GM23338 (cell line): ENCODE measurements at places on chromosomes 3 and 15.

DNA sequence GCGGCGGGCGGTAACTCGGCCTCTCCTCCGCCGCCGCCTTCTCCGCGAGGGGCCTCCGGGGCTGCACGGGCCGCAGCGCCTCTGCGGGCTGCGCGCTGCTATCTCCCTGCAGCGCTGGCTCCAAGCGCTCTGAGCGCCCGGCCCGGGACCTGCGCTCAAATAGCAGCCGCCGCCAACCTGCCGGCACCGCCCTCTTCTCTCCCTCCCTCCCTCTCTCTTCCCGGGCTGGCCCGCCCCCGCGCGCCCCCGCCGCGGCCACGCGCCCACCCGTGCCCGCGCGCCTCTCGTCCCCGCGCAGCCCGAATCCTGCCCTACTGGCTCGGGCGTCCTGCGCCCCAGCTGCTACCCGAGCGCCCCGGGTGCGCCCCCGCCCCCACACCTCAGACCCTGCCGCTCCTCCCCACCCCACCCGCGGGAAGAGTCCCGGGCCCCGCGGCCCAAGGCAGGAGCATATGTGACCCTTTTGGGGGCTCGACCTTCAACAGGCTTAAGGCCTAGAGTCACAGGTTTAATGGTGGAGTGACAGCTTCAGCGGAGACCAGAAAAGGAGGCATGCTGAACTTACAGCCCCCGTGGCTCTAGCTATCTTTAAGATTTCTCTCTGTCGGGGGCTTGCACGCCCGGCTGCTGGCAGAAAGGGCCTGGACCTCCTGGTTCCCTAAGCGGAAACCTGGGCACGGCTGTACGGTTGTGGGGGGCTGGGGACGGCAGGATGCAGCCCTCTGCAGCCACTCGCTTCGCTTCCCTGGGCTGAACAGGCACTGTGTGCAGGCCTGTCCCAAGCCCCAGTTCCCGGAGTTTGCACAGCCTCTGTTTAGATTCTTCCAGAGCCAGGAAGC, at the start of gene CACNA2D2:
TSS of gene CACNA2D2 (minus strand) at position 131 of the 839 bp plus-strand sequence. CDS start 211 bp downstream, outside the sequence.
- peak; percentile 77 for DNase-seq

GRCh38 chr15:73959012-73959581, 32.8 kb downstream of the LOXL1 start:
- DNase-seq = no peak

- no peak for DNase-seq
These were observed 538.5 kb upstream of the NECTIN3 start for GRCh38 chr3:110533089-110533488.

DNA sequence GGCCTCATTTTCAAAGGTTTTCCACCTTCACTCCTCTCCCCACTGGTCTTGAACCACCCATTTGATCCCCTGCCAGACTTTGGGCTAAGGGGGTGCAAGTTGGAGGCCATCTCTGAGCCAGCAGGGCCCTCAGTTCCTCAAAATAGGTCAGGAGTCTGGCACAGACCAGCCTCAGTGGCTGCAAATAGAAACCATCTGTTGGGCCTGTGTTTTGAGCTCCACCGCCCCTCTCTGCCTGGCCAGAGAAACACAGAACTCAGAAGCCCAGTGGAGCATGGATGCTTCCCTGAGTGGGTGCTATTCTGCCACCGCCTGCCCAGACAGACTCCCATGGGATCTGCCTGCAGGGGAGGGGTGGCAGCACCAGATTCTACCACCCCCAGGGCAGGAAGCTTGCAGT, 56.3 kb downstream of the CORO2B start:
- no peak for DNase-seq

DNA sequence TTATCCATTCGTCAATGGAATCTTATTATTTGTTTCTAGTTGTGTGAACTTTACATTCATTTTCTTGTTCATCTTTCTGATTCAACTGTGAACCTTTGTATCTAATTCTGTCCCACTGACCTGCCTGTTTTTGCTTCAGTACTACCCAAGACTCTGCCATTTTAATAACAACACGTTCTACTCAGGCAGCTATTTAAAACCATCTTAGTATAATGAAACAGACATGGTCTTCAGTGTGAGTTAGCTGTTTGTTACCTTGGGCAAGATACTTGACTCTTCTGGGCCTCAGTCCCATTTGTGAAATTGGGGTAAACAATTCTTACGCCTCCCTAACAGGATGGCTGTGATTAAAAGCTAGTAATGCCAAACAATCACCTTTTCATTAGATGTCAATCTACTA, 1.6 kb downstream of the BTBD1 start:
- no peak for DNase-seq

DNA sequence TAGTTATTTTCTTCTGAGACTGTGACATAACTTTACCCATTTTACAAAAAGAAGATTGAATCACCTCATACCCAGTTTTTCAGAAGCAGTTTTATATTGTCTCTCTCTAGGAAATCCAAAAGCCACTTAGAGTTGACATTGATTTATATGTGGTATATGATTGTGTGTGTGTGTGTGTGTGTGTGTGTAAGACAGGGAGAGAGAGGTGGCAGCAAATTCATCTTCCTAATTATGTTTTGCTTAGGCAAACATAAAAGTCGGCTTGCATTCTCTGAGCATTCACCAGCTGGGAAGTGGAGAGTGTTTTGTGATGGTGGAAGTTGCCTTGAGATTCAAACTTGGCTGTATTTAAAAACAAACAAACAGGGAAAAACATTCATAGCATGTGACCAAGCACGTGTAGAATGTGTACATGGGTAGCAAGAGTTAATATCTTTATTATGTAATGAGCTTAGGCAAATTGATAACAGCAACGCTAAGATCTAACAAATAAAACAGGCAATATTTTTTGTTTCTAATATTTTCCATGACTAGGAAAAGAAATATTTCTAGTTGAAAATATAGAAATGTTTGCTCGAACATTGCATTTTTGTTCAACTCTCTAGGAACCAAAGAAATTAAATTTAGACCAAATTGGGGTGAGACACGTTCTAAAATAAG, 64.4 kb upstream of the IGF1R start:
- DNase-seq = no peak

DNA sequence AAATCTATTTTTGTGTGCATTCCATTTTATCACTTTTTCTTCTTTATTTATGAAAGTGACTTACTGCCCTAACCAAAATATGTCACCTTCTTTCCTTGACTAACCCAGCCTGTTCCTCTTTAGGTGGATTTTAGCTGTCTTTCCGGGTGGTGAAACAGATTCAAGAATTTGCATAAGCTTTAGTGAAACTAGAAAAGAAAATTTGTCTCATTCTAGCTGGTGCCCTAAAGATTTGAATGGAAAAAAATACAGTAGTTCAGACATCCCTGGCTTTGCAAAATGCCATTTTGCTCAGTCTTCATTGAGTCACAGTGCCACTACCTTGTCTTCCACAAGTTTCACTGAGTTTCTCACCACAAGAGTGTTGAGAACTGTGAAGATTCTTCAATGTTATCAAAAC, 28.2 kb upstream of the CCDC50 start:
- DNase-seq = no peak

- DNase-seq = no peak
These were observed 53.8 kb upstream of the BOC start for GRCh38 chr3:113157408-113158030.

DNA sequence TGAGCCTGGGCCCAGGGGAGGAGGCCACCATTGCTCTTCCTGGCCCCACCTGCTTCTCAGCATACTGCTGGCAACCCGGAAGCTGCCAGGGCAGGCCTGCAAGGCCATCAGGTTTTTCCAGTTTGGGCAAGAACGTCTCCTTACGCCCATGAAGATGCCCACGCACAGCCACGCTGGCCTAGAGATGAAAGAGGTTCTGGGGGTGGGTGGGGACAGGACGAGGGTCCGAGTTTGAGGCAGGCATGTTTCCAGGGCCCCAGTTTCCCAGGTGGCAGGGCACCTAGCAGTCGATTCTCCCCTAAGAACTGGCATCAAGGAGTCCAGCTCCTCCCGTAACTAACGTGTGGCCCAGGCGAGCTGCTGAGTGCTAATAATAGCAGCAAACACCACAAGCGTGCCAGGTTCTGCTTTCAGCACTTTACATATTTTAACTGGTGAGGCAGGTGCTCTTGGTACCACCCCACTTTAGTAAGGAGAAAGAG, 45.8 kb downstream of the ZNF710 start:
- DNase-seq = no peak

GRCh38 chr3:58993547-58993946, 56.3 kb downstream of the CFAP20DC start:
- no peak for DNase-seq

DNA sequence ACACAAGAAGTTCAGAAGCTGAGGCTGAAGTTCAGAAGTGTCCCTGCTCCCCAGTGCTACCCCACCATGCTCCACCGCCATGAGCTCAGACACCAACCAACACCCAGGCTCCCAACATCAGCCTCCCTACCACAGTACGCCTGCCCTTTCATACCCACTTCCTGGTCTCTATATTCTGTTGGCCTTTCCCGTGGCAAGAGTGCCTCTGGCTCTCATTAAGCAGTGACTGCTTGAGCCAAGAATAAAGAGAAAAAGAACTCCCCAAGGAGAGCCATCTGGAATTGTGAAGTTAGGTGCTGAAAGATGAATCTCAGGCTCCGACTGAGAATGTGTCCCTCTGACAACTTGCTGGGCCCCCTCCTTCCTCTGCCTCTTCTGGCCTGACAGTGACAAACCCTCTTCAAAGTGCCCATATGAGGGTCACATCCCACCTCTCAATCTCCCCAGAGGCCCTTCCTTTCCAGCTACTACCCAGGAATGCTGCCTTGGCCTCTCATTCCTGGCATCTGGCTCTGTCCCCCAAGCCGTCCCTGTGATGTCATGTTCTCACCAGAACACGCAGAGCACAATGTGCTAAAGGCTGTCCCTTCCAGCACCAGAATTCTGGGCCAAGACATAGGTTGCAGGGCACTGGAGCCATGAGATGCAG, 306.8 kb downstream of the NTRK3 start:
- DNase-seq = no peak

- DNase-seq = no peak
These were observed 182.4 kb upstream of the DPH6 start for GRCh38 chr15:35728219-35728940.

GRCh38 chr3:60812502-60812901, 438.8 kb downstream of the FHIT start:
- DNase-seq = no peak

GRCh38 chr3:87856126-87856525, 202.7 kb downstream of the CGGBP1 start:
- DNase-seq = no peak

GRCh38 chr3:67783281-67784250, 129.2 kb upstream of the SUCLG2 start:
- DNase-seq = no peak

- no peak for DNase-seq
These were observed 263.1 kb upstream of the DNAJC19 start for GRCh38 chr3:181252631-181253030.

DNA sequence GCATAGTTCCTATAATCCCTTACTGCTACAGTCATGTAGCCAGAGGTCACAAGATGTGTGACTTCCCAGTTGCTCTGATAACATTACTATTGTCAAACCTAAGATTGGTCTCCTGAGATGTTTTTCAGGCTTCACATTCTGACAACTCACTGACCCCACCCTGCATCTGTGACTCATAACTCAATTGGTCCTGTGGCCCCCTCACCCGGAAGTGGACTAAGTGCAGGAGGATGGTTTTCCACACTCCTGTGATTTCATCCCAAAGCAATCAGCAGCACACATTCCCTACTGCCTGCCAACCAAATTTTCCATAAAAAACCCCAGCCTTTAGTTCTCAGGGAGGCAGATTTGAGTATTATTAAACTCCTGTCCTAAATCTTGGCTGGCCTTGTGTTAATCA, 564.9 kb upstream of the ZNF385D start:
- no peak for DNase-seq

DNA sequence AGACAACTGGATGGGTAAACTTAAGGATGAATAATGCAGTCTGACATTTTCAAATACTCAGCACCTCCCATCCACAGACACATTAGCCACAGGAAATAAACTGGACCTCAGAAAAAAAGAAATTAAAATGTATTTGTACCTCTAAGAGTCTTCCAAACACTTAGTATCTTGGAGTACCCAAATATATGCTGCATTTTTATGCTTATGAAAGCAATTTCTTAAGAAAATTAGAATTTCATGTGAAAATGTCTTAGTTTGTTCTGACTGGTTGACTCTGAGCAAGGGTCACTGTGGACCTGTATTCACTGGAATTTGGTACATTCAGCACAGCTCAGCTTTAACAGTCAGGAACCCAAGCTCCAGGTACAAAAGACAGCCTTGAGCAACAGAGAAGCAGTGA, 216.2 kb upstream of the UBE2E2 start:
- DNase-seq = no peak

DNA sequence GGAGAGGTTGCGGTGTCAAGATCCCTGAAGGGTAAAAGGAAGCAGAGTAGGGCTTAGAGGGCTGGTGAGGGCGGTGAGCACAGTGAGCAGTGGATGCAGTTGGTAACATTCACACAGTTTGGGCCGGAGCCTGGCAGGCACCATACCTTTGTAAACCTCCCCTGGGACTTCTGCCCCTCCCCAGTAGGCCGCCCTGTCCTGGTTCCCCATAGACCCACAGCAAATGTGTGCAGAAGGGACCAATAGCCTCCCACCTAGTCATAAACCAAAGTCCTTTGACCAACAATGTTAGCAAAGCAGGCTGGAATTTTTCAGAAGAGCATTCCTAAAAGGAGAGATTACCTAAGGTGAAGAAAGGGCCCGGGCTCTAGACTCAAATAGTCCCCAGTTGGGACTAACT, 1.7 kb upstream of the PHGR1 start:
- DNase-seq = no peak

DNA sequence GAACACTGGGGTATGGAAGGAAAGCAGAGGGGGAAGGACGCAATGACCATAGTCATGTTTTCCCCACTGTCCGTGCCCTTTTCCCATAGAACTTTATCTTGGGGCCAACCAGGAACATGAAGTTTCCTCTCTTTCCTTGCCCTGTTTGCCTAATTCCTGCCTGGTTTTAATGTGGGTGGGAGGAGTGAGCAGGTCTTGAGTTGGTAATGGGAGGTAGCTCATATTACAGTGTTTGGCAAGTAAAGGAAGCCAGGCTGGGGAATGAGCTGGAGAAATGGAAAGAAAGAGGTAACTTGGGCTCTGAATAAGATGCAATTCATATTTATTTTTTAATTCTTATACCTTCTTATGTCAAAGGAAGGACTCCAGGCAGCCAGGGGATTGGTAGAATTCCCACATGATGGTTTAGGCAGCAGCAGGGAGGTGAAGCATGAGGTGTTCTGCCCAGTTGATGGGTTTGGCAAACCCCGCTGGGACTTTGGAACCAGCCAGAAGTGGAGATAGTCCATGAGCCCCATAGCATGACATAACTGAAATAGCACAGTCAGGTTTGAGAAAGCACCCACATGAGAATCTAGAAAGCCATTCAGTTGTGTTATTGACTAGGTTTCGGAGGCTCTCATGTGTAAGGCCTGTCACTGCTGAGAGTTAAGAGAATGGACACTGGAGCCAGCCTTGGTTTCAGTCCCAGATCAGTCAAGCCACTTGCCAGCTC, 60.0 kb downstream of the CCK start:
- peak; percentile 26 for DNase-seq
